NCI-H748 treated with DMSO at 0.1 percent for 48 hours (cell line): ENCODE measurements at places on chromosomes 6 and 20.

DNA sequence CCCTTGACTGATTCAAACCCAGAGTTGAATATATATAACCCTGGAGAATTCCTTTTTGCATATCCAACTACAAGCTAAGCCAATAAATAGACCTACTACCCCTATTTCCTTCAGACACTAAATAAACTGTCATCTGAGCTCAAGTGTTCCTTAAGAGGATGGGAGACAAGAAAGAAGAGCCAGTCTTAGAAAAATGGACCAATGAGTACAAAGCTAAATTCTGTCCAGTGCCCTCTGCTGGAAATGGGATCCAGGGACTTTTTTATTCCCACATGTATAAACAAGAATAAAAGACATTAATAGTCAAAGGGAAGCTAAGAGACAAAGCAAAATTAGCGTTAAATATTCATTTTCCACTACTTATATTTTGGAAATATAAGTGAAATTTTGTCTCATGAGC lies 4.8 kb downstream of the PPP1R10 start:
- DNase-seq, result no peak

GRCh38 chr6:38877721-38878120 lies 162.6 kb downstream of the DNAH8 start:
- DNase-seq, result no peak

GRCh38 chr20:31833931-31834521 lies 11.4 kb downstream of the FOXS1 start:
- DNase-seq, result no peak

DNA sequence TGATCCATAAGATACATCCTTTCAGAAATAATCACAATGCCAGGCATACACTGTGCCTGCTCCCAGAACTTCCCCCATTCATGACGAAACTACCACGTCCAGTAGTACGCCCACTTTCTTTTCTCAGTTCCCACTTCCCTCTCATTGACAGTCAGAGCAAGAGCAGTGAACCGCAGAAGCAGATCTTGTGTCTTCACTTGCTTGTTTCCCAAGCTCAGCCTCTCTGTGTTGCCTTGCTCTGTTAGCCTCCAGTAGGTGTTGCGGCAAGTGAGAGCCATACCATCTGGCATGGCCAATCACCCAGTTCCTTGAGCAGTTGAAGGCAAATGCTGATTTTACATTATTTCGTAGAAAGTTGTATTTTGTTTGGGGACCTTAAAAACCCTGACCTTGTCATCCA lies 11.7 kb downstream of the UST start:
- no peak for DNase-seq

DNA sequence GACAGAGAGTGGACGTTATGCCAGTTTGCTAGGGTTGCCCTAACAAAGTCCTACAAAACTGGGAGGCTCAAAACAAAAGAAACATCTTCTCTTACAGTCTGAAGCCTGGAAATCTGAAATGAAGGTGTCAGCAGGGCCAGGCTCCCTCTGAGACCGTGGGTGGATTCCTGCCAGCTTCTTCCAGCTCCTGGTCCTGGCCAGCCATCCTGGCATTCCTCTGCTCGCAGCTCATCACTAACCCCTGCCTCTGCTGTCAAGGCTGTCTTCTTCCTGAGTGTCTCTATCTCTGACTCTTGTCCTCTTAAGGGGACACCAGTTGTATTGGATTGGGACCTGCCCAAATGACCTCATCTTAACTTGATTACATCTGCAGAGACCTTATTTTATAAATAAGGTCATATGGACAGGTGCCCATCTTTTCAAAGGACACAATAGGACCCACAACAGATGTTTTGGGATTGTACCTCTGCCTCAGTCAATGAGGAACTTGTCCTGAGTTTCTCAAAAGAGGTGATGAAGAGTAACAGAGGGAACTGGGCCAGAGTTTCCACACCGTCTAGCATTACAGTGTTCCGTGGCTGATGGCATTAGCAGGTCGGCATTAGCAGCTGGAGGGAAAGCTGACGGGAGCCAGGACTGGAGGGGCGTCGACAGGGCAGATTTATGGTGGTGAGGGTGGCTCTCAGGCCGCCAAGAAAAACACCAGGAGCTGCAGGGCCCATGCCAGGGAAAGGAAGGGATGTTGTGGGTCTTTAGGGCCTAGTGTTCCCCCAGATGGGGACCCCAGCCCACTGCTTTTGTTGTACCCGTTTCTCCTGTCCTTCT lies 157.3 kb downstream of the TBXT start:
- DNase-seq, result no peak

GRCh38 chr6:153425536-153425935 lies 294.5 kb upstream of the RGS17 start:
- DNase-seq, result no peak

DNA sequence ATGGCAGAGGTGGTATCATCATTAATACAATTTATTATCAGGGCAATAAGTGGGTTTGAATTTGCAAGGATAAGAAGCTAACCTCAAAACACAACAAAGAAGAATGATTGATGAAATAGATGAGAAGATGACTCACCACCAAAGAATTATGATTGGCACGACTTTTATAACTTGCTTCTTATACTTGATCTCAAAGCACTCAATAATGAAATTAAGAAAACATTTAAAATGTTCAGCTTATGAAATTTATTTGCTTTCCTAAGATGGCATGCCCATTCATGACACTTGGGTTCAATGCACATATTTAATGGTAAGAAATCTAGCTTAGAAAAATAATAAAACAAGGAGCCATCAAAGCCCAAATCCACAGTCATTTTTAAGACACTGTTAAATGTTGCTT lies 477.5 kb downstream of the GJA1 start:
- DNase-seq, result no peak

GRCh38 chr6:5996714-5997419 lies 9.9 kb downstream of the NRN1 start:
- peak; percentile 61 for DNase-seq

DNA sequence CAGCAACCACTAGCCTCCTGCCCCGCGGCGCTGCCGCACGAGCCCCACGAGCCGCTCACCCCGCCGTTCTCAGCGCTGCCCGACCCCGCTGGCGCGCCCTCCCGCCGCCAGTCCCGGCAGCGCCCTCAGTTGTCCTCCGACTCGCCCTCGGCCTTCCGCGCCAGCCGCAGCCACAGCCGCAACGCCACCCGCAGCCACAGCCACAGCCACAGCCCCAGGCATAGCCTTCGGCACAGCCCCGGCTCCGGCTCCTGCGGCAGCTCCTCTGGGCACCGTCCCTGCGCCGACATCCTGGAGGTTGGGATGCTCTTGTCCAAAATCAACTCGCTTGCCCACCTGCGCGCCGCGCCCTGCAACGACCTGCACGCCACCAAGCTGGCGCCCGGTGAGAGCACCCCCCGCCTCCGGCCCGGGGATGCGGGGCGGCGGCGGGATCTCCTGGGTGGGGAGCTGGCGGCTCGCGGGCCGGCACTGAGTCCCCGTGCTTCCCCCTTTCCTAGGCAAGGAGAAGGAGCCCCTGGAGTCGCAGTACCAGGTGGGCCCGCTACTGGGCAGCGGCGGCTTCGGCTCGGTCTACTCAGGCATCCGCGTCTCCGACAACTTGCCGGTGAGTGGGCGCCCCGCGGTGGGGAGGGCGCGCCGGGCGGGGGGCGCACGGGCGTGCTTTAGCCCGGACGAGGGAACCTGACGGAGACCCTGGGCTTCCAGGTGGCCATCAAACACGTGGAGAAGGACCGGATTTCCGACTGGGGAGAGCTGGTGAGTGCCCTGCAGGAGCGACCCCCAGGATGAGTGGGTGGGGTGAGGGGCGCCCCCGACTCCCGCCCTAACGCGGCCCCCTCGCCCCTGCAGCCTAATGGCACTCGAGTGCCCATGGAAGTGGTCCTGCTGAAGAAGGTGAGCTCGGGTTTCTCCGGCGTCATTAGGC lies 585 bp downstream of the PIM1 start:
- peak; percentile 54 for DNase-seq

DNA sequence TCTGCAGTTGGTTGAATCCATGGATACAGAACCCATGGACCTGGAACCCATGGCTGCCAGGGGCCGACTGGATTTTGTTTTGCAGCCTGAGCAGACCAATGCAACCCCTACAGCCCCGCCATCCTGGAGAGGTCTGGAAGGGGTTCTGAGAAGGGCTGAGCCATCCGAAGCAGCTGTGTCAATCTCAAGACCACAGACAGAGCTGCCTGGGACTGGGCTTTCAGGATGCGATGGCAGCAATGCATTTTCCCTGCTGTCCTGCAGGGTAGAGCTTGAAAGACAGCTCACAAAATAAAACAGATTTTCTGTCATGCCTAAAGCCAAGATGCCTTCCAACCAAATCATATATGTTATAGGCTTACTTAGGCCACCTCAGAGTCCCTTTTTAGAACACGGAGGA lies 125.8 kb upstream of the NXT1 start:
- no peak for DNase-seq

DNA sequence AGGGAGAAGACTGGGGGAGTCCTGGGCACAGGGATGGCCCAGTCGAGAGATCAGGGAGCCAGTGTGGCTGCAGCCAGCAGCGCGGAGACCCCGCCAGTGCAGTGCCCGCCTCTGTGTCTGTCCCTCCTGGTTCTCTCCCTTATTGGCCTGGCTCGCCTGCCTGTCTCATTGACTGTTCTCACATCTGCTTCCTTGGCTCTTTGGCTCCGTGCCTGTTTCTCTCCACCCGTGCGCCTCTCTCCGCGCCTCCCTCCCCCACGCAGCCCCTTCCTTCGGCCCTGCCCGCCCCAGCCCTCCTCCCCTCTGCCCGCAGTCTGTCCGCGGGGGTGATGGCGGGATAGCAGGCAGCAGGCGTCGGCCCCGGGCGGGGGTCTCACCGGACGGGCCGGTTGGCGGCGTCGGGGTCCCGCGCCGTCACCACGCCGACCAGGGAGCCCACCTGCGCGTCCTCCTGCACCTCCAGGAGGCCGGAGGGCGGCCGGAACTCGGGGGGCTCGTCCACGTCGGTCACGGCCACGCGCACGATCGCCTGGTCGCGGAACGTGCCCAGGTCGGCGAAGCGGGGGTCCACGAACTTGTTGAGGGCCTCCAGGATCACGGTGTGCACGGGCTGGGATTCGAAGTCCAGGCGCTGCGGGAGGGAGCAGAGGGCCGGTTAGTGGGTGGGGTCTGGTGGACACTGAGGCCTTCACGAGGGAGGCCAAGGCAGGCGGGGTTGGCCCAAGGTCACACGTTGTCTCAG lies 92.0 kb downstream of the CD40 start:
- DNase-seq, result no peak

- peak; percentile 54 for DNase-seq
These were observed 14.6 kb upstream of the SYNJ2 start for GRCh38 chr6:157967020-157967419.

- DNase-seq, result no peak
These were observed 35.3 kb downstream of the BEND3 start for GRCh38 chr6:107080036-107080435.

GRCh38 chr6:31446481-31446880 lies 43.1 kb downstream of the MICA start:
- DNase-seq, result no peak

DNA sequence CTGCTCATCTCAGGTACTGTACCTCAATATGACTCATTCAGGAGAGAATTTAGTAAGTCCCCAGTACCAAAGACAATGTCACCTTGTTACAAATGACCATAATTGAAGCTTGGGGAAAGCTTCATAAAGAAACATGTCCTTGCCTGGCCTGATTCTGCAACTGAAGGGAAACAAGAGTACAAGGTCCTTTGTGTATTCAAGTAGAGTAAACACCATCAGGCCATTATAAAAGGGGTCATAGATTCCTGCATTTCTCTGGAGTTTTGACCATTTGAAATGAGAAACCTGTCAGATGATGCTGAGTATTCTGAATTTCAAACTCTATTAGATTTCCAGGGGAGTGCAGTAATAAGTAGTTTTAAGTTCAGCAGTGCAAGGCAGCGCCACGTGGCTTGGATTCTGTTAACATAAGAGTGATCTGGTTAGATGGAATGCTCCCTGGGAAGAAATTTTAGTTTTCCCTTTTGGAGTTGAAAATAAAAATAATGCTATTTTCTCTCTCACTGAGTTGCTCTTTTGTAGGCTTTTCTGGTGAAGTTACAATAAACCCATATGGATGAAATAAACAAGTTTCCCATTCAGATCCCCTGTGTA lies 1054.3 kb downstream of the EPHA7 start:
- DNase-seq, result peak; percentile 19

GRCh38 chr6:157772820-157773219 lies 50.2 kb upstream of the SNX9 start:
- DNase-seq, result no peak
